ENCODE measurements at places on chromosomes 1 and 21.
A peak's percentile ranks its signal among the peaks of the same experiment; 100 is the strongest.

GRCh38 chr1:24929398-24930259, 447 bp downstream of the RUNX3 start:
- peak; percentile 92 for DNase-seq

- DNase-seq = no peak
Measured at GRCh38 chr1:34915521-34915920, 13.9 kb downstream of the DLGAP3 start.

- DNase-seq = no peak
Measured at GRCh38 chr1:42961312-42962091, 2.8 kb upstream of the SLC2A1 start.

DNA sequence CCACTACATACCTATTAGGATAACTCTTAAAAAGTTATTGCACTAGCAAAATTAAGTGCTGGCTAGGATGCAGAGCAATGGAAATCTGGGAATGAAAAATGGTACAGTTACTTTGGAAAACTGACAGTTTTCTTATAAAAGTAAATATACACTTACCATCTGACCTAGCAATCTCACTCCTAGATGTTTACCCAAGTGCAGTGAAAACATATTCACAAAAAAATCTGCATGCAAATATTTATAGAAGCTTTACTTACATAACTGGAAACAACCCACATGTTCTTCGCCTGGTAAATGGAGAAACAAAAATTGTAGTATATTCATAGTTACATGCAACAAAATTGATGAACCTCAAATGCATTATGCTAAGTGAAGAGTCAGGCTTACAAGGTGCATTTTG, 12.9 kb upstream of the FLG2 start:
- DNase-seq = no peak

DNA sequence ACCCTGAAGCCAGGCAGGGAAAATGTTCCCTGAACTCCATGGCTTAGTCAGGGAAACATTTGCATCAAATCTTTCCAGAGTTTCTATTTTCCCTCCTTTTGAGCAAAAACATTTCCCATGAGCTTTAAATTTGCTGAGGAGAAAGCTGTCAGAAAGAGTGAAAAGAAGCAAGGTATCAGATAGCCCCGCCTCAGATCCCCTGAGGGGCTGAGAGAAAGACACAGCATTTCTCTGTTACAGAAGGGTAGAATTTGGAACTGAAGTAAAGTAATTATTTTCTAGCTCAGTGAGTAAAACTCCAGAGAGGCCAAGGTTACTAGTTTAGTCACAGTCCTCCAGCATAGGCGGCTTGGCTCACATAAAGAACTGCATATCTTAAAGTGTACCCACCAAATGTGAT, 10.6 kb downstream of the FMO1 start:
- DNase-seq = no peak

GRCh38 chr21:35915030-35915429, 145.3 kb downstream of the SETD4 start:
- DNase-seq = no peak

GRCh38 chr1:183907070-183907469, 102.2 kb downstream of the RGL1 start:
- no peak for DNase-seq

DNA sequence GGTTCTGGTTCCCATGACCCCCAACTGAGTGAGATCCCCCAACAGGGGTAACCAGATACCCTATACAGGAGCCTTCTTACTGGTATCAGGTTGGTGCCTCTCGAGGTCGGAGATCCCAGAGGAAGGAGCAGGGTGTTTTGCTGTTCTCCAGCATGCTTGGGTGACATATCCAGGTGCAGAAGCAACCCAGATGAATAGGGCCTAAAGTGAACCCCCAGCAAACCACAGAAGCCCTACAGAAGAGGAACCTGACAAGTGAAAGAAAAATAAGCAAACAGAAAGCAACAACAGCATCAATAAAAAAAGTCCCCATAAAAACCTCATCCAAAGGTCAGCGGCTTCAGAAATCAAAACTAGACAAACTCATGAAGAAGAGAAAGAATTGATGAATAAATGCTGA, 633.4 kb upstream of the CXADR start:
- no peak for DNase-seq

GRCh38 chr1:239126884-239127283, 259.5 kb upstream of the CHRM3 start:
- DNase-seq = no peak

DNA sequence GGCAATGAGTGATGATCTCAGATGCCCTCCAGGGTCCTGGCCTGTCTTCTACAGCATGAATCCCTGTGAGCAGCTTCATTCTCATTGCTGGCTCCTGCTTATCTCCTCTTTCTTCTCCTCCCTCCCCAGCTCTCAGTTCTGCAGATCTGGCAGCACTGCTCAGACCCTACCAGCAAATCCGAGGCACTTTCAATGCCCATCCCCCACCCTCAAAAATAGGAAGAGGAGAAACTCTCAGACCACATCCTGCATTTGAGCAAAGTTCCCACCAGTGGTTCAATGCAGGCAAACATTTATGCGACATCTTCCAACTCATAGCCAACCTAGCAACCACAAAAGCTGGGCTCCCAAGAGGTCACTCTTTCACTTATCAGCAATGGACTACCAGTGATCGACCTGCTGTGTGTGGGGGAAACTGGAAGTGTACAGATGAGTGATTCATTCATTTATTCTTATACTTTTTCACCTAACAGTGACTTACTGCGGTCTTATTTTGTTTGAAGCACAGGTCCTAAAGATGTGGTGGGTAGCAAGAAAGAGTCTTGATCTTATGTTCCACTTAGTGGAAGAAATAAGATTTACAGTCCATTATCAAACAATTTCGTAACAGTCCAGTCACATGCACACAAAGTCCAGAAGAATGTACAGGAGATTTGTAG, 5.8 kb upstream of the CHI3L2 start:
- DNase-seq = no peak

DNA sequence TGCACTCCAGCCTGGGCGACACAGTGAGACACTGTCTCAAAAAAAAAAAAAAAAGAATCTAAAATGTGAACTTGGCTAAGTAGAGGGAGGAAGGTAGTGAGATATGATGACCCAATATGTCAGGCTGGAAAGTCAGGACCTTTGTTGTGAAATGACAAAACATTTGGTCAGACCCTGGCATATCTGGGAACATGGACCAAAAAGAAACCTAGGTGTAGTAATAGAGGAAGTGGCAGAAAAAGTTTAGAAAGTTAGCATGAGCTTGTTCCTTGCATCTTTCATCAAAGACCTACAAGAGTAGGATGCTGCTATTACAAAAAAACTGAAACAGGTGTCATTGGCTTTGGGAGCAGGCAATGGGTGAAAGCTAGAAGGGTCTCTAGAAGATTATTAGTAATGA, 7.3 kb upstream of the S100A3 start:
- DNase-seq = no peak

DNA sequence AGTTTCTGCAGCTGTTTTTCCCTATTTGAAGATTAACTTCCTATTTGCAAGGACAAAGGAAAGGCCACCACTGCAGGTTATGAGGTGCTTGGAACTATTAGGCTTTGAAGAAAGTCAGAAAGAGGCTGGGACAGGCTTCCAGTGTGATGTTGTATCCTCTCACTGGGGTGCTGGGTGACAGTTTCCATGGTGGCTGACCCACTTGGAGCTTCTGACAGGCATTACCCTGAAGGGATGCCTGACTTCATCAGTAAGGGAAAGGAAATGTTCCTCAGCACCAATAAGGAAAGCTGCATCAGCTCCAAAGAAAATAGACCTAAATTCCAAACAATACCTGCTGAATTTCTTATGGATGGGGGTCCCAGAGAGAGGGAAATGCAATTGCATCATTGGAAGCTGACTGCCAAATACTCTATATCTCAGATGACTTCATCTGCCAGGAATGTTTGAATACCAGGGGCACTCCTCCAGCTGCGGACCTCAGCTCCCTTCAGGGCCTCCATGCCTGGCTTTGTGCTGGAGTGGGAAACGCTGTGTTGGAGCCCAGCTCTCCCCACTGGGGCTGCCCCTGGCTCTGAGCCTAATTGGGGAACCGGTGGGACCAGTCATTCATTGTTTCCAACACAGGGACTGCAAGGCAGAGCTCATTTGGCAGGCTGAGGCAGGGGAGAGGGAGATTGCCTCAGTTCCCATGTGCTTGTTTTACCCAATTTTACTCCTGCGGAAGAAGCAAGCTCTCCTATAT, 76.6 kb downstream of the RGL1 start:
- DNase-seq = no peak

- no peak for DNase-seq
Measured at GRCh38 chr1:52056937-52057231, 789 bp downstream of the BTF3L4 start.

GRCh38 chr1:163439471-163439870, 117.7 kb downstream of the NUF2 start:
- no peak for DNase-seq

- DNase-seq = no peak
Measured at GRCh38 chr1:217554849-217555248, 76.0 kb downstream of the GPATCH2 start.
